LNCaP clone FGC (cell line): ENCODE measurements at places on chromosomes 5 and 9.

- no peak for DNase-seq
Measured at GRCh38 chr5:127961006-127961762, 122.4 kb upstream of the SLC12A2 start.

DNA sequence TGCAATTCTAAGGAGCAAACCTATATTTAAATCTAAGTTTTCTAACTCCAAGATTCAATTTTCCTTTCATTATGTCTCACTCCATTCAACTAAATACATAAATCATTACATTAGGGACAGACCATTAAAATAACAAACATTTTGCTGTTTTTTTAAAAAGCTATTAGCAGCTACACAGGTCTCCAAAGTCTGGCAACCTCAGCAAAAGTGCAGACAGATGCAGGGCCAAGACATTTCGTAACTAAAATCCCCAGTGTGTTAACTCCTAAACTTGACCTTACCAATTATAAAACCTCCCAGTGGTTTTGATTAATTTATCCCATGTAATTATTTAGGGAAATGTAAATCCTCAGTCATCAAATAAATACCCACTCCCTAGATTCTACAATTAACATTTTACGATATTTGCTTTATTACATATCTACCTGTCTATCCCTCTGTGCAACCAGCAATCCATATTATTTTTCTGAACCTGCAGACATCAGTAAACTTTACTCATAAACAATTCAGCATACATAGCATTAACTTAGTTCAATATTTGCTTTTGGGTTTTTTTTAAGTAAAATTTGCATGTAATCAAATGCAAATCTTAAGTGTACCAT lies 64.7 kb downstream of the RGS7BP start:
- DNase-seq = peak; percentile 63

DNA sequence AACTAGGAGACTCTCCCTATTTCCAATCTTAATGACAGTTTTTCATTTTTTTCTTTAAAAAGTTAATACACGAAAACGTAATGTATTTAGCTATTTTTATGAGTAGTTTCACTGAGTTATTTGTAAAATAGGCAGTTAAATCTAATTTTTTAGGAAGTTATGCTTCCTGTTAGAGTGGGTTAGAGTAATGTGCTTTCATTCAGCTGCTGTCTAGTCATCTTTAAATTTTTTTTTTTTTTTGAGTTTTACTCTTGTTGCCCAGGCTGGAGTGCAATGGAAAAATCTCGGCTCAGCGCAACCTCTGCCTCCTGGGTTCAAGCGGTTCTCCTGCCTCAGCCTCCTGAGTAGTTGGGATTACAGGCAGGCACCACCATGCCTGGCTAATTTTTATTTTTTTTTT lies 34.0 kb downstream of the CDC42SE2 start:
- DNase-seq = no peak

GRCh38 chr9:90141723-90142122 lies 500.9 kb downstream of the DIRAS2 start:
- DNase-seq = peak; percentile 10

DNA sequence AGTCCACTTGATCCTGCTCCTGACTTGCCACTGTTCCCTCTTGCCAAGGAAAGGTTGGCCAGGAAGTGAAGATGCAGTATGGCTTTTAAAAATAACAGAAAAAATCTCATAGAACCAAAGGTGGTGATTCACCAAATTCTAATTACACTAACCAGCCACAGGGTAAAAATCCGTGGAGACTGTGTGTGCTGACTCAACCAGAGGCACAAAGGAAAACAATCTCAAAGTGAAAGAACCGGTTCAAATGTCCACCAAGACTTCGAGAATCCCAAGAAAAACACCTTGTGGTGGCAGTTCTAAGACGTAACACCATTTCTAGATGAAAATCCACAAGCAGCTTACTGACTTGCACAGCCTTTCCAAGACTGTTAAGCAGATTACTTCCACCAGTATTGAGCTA lies 279.1 kb downstream of the TLE1 start:
- DNase-seq = no peak

- no peak for DNase-seq
Measured at GRCh38 chr5:112646139-112646936, 91.3 kb upstream of the APC start.

- DNase-seq = no peak
Measured at GRCh38 chr5:98309785-98310598, 463.5 kb upstream of the RGMB start.

DNA sequence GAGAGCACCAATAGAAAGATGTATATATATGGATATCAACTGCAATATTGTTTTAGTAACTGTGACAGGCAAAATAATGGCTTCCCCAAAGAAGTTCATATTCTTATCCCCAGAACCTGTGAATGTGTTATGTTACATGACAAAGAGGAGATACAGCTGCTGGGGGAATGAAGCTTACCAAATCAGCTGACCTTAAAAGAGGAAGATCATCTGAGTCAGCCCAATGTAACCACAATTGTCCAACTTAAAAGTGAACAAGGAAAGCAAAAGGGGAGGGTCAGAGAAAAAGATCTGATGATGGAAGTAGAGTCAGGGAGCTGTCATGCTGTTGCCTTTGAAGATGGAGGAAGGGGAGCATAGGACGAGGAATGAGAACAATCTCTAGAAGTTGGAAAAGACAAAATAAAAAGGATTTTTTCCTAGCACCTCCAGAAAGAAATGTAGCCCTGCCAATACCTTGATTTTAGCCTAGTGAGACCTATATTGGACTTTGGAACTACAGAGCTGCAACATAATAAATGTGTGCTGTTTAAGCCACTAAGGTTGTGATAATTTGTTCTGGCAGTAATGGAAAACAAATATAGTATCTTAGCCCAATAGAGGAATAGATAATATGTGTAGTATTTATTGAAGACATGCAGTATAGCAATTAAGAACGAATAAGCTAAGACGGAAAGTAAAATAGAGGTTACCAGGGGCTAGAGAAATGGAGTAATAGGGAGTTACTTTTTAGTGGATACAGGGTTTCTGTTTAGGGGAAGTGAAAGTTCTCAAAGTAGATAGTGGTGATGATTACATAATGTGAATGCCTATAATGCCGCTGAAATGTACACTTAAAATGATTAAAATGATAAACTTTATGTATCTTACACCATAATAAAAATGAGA lies 115.9 kb downstream of the PIK3R1 start:
- DNase-seq = no peak

- DNase-seq = no peak
Measured at GRCh38 chr5:162842727-162843126, 594.7 kb upstream of the CCNG1 start.

DNA sequence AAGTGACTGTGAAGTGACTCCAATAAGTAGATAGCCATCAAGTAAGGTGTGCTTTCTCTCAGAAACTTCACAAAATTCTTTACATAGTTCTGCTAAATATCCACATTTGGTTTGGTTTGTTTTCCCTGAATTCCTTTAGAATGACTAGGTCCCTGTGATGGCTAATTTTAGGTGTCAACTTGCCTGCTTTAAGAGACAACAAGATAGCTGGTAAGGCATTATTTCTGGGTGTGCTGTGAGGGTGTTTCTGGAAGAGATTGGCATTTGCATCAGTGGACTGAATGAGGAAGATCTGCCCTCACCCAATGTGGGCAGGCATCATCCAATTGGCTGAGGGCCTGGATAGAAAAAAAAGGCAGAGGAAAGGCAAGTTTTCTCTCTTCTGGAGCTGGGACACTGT lies 8.3 kb upstream of the PTBP3 start:
- no peak for DNase-seq

DNA sequence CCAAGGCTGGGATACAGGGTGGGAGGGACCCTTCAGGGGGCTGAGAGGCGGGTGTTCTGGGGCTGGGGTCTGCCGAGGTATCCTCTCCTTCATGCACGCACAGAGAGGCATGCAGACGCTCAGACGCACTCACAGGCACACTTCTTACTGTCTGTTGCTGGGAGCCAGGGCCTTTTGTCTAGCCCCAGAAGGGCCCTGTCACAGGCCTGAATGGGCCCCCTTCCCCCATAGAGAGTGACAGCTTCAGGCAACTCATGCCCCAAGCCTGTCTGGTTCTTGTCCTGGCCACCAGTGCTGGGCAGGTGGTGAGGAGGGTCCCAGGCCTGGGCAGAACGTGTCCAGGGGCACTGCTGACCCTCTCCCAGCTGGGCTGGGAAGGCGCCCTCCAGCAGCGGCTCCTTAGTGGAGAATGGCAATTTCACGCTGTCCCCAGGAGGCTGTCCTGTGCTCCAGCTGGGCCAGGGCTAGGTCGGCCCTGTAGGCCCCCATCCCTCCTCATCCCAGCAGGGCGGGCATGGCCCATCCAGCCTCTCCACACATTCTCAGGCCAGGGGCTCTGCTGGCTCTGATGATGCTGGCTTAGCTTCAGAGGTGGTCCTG lies 45.3 kb downstream of the LMX1B start:
- no peak for DNase-seq
